Kidney (tissue), 22 donors: ENCODE measurements at places on chromosomes 7 and 10. TPM values are rescaled to one million over a fixed set of nuclear protein-coding genes. Genes with fewer than 3 reads are reported as not detected.

HMX3 gene
- total RNA-seq = not detected

SKIDA1 gene
- 2.9 TPM for total RNA-seq

CPEB3 gene
- total RNA-seq = 7.4 TPM

STK31 gene
- 0.44 TPM for total RNA-seq

PAPSS2 gene
- 84.2 TPM for total RNA-seq

SPAM1 gene
- not detected for total RNA-seq

SERPINE1 gene
- total RNA-seq = 9.9 TPM

TBX20 gene
- total RNA-seq = not detected

CD36 gene
- 10.0 TPM for total RNA-seq

CPSF4 gene
- total RNA-seq = 28.9 TPM
